AG08395 (cell line): ENCODE measurements at places on chromosomes 6 and 20.

DNA sequence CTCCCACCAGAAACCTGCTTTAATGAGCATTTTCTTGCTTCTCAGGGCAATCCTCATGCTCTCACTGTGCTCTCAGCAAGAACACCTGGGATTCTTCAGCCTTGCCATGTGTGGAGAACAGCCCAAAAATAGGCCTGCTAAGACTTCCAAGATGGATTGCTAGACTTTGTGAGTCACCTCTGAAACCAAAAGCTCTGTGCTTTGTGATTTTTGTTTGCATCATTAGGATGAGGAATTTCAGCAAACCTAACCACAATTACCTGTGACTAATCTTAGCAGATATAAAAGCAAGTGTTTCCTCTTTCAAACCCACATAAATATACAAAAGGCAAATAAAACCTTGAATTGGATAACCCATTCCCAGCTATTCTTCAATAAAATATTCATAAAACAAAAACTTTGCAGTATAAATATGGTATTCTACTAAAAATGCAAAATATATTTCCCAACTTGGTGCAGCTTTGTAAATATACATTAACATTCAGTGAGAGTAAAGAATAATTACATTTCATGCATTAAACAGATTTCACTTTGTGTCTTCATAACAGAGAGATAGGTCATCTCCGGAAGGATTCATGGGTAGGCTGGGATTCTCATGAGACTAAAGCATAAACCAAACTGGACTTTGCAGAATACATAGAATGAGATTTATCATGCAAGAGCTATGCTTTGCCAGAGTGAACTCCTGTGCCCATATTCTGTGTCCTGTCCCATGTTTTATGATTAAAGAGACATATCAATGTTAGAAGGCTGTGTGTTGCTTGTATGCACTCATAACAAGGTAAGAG lies 33.5 kb downstream of the TPBG start:
- DNase-seq, result peak; percentile 78

DNA sequence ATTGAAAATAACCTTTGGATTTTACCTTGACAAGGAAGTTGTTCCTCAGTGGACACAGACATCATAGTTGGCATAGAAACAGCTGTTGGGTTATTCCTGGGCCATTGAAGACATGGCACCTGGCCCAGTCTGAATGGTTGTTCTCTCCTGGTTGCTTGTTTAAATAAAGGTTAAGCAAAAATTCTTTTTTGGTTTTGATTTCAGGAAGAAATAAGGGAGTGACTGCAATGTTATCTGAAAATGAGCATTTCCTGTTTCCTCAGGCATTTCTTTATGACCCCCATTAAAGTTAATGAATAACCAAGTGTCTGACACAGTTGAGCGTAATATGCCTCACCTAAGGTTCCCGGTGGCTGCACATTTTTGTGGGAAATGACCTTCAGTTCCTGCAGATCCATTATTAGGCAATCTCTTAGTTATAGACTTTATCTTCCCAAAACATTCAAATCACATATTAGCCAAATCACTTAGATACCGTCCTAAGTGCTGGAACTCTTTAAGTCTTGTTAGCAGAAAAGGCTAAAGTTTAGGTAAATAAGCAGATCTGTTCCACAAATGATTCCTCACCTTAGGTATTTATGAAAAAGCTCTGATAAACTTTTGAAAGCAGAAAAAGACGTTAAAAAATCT lies 648.7 kb upstream of the FLRT3 start:
- DNase-seq, result no peak

DNA sequence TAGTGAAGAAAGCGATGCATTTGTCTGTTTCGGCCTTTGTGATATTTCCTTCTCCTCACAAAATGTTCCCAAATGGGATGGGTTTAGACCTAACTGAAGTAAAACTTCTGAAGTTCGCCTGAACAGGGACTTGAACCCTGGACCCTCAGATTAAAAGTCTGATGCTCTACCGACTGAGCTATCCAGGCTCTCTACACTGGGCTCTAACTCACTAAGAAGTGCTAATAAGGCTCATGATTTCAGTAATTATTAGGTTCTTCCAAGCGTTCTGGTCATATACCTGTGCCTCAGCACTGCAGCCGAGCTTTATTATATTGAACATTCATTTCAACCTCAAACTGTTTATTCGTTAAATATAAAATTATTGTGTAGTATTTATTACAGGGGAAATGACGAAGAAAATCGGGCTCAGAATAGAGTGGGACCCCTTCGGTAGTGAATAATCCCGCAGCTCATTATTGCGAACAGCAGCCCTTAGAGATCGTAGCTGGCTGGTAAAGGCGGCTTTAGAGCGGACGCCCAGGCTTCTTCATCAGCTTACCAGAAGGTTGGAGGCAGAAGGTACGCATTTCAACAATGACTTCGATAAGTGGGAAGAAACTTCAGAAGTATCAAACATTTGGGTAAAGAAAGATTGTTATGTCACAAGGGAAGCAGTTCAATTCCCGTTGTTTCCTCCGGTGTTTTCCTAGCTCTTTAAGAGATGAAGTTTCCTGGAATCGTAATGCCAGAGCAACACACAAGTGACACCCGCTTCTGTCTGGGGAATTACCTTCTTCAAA lies 119.0 kb upstream of the ZNF184 start:
- no peak for DNase-seq

- DNase-seq, result peak; percentile 96
Observed at GRCh38 chr6:3825851-3826581, 23.2 kb upstream of the FAM50B start.

DNA sequence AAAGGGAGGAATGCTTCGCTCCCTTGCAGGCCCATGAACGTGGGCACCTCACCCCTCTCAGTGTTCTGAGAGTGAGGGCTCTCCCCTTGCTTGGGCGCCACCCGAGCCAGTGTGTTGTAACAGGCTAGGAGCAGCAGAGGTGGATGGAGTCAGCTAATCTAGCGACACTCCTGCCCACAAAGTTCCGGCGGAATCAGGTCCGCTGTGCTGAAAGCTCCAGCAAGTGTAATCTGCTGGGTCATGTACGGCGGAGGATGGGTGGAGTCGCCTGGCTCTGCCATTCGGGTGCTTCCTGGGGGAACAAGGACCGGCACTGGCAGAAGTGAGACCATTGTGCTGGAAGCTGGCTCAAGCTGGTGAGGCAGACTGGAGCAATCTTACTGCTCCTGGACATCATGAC lies 1310.1 kb downstream of the EPHA7 start:
- DNase-seq, result no peak

DNA sequence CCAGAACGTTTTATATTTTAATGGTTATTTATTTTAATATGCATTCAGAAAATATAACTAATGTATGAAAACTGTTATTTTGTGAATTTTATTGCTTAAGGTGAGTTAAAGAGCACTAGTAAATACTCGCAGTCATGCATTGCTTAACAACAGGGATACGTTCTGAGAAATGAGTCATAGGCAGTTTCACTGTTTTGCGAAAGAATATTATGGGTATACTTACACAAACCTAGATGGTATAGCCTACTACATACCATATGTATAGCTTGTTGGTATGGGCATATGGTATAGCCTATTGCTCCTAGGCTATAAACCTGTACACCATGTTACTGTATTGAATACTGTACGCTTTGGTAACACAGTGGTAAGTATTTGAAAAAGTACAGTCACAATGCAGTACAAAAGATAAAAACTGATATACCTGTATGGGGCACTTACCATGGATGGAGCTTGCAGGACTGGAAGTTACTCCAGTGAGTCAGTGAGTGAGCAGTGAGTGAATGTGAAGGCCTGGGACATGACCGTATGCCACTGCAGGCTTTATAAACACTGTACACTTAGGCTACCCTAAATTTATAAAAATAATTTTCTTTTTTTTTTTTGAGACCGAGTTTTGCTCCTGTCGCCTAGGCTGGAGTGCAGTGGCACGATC lies 38.5 kb downstream of the ARFGEF2 start:
- DNase-seq, result no peak

DNA sequence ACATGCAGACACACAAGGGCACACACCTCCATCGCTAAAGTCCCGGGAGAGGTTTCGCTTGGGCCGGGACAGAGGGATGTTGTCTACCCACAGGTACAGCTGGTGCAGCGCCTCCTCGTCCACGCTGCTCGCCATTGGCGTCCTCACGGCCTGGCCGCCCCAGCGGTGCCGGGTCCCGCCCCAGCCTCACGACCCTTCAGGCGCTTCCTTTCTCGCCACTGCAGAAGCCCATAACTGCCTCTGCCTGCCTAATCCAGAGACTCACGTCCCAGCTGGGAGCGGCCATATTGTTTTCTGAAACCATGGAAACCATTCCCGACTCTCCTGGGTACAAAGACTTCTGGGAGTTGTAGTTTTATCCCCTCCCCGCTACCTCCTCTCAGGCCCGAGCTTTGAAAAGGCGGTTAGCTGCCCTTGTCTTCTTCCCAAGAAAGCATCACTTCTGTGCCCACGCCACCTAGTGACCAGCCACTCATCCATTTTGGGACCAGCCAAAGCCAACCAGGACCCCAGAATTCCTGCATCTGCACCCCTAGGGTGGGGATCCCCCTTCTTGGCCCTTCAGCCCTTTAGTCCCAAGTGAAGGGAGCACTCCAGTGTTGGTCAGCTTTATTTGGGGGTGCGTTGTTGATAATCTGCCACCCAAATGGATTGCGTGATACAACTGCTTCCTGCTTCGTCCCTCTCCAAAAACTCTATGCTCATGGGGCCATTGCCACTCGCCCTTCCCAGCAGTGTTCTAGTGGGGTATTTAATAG lies at the start of gene SPEF1:
Gene SPEF1 (minus strand): TSS at position 296 of the 758 bp plus-strand sequence. CDS start 161 bp downstream, at position 135.
- peak; percentile 98 for DNase-seq

DNA sequence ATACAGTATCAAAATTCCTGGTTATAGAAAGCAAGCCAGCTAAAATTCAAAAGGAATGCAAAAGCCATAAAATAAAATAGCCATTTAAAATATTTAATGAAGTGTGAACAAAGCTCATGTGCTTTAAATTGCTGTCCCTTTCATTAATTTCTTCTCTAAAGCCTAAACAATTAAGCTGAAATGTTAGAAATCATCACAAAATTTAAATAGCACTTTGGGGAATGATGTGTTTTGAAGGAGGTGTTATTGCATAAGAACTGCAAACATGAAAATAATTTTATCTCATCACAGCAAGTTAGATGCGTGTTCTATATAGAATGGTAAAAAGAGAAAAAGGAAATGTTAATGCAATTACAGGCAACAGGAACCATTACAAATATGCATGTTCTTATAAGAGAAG lies 111.0 kb downstream of the RIMS1 start:
- no peak for DNase-seq

- DNase-seq, result no peak
Observed at GRCh38 chr6:41408982-41409381, 73.6 kb downstream of the NCR2 start.

DNA sequence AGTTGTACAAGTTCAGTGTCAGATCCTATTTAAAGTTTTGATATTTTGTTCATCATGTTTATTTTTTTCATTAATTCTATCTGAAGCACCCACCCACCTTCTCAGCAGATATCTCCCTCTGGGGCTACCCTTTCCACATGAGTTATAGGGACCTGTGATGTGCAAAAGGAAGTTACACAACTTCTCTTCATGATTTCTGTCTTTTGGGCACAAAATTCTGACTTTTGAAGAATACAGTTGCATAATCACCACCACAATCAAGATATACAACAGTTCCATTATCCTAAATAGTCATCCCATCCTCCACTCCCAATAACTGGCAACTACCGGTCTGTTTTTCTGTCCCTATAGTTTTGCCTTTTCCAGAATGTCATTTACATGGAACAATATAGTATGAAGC lies 13.8 kb upstream of the FUCA2 start:
- no peak for DNase-seq

DNA sequence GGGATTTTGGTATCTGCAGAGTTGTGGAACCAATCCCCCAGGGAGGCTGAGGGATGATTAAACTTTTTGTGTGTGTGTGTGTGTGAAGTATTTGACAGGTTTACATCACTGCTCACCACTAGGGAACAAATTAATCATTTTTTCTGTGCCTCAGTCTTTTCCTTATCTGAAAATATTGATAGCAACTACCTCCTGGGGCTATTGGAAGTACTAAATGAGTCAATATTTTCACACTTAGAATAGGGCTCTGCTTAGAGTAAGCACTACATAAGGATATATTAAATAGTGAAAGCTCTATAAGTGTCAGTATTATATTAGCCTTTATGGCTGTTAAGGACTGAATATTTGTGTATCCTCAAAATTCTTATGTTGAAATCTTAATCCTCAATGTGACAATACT lies 155.2 kb upstream of the UST start:
- no peak for DNase-seq

GRCh38 chr6:8130399-8130798 lies 28.1 kb upstream of the EEF1E1 start:
- no peak for DNase-seq
